Activated T-cell treated with anti-CD3 and anti-CD28 coated beads, Interleukin-2, amount 50 U/mL, for 1 hour (primary cell): ENCODE measurements at places on chromosomes 11 and 22.

DNA sequence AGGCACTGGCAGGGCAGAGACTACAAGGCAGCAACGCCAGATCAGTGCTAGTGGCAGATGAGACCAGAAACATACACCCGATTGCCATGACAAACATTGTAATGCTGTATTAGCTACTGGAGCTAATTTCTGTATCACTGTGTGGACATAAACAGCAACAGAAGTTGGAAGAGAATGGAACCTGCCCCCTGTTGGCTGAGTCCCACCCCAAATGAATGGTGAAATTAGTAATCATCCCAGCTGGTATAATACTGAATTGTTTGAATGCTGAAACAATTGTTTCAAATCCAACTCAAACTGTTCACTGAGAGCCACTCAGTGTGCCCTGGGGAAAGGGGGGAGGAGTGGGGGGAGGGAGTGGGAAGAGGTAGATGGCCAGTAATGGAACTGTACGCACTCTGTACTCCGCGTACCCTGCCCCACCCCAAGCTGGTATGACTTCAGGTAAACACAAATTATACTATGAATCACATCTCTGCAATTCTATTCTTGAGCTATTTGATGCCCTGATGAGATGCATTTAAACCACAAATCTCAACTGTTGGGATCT lies 11.2 kb upstream of the BIRC3 start:
- no peak for DNase-seq

GRCh38 chr22:40552070-40552469 lies 84.4 kb downstream of the MRTFA start:
- DNase-seq: no peak

DNA sequence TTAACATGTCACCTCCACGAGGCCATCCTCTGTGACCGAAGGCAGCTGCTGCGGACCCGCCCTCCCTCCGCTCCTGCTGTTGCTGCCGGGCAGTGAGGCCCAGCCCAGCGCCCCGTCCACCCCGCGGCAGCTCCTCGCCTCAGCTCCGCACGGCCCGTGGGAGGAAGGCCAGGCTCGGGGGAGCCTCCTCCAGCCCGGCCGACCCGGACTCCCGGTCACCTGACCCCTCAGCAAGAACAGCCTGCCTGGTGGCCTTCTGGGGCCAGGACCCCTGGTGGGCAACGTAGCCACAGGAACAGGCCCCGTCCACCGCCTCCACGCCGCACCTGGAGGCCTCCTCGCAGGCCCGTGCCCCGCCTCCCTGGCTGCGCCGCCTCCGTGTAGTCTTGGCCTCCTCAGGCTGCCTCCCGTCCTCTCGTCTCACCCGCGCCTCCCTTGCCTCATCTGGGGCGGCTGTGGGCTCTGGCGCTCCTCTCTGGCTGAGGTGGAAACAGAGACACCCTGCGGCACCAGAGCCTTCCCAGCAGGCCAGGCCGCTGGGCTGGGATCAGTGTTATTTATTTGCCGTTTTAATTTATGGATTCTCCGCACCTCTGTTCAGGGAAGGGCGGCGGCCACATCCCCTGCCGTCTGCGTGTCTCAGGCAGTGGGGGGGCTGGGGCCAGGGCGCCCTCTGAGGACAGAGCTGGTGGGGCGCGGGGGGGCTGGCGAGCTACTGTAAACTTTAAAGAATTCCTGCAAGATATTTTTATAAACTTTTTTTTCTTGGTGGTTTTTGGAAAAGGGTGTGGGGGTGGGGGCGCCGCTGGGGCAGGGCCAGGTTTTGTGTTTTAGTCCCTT lies 25.4 kb downstream of the MOB2 start:
- DNase-seq: no peak

DNA sequence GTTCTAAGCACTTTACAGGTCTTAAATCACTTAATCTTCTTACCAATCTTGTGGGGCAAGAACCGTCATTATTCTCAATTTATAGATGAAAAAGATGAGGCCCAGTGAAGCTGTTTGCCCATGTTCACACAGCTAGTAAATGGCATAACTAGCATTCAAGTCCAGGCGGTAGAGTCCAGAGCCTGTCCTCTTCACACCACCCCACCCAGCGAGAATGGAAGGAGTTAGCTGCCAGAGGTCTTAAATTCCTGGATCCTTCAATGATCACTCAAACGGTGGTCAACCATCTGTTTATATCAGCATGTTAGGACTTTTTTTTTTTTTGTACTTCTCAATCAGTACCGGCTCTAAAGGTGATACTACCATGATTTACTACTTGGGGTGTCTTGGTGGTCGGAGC lies 43.3 kb downstream of the PARVA start:
- DNase-seq: no peak

GRCh38 chr11:75142714-75143419 lies 8.0 kb upstream of the SLCO2B1 start:
- peak; percentile 69 for DNase-seq
